ENCODE measurements at places on chromosomes 5 and 9. TPM values are rescaled to one million over a fixed set of nuclear protein-coding genes. Genes with fewer than 3 reads are reported as not detected.

DNA sequence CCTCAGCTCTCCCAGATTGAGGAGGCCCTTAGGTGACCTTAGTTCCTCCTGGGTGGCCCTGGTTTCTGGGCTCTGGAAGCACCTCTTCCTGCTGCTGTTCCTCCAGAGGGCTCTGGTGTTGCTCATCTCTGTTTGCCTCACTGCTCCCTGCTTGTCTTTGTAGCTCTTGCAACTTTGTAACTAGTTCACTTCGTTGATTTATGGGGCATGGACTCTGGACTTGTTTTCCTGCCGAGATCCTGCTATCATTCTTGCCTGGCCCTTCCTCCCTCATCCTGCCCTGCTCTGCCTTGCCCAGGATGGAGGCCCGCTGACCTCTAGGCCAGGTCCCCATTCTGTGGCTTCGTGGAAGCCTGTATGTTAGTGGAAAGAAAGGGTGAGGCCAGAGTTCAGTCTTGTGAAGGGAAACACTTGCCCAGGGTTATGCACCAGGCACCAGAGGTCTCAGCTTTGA is 169.3 kb downstream of the MACROH2A1 start:
- DNase-seq = no peak

DNA sequence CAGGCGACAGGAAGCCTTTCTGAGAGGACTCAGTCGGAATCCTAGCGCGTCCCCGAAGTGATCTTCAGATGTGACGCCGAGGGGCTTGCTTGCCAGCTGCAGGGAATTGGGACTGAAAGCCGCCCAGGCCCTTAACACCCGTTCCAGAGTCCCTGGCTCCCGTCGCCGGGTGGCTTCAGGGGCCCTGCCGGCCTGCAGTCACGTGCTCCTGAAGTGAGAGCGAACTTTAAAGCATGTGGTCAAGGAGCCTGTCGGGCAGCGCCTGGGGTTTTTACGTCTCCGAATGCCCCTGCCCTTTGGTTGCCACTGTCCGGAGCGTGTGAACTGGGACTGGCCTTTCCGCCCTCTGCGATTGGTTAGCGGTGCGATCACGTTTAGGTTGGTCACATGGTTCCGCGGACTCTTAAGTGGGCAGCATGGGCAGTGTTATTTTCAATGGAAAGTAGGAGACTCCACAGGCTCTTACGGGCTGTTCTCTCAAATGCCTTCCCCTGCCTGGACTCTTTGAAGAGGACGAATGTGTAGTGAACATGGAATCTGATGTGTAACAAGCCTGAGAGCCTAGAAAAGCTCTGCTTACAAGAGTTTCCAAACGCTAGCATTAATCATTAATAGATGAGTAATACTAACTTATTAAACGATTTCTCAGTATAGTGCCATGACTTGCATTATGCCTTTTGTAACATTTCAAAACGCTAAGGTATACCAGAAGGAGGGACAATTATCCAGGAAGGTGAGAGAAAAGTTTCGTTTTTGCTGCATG is 1.9 kb downstream of the VLDLR start:
- DNase-seq = peak; percentile 38

- DNase-seq = no peak
Observed at GRCh38 chr9:93061260-93061751, 2.8 kb downstream of the SUSD3 start.

GRCh38 chr5:150044329-150044681 is 42.0 kb downstream of the CSF1R start:
- no peak for DNase-seq

GRCh38 chr9:23543419-23543818 is 282.6 kb downstream of the ELAVL2 start:
- no peak for DNase-seq

DNA sequence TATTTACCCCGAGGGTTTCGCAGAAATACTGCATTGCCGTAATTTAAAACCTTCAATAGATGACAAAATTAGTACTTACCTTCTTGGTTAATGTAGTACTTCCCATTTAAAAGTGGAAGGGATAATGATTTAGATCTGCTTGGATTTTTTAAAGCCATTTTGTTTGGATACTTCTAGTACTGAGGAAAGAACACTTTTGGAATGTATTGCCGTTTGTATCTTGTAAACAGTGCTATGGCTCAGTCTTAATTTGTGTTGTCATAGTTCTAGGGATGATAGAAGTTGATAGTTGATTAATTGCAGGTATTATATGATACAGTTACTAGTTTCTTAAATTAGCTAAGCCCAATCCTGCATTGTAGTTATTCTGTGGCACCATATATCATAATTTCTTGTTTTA is 33.1 kb downstream of the TNPO1 start:
- DNase-seq = no peak

GRCh38 chr9:124558777-124559470 is 51.7 kb upstream of the NR5A1 start:
- DNase-seq = no peak

GRCh38 chr5:80238778-80239679 is 16.8 kb downstream of the SERINC5 start:
- DNase-seq = peak; percentile 69

GRCh38 chr5:74935752-74936091 is 69.5 kb upstream of the FAM169A start:
- no peak for DNase-seq

DNA sequence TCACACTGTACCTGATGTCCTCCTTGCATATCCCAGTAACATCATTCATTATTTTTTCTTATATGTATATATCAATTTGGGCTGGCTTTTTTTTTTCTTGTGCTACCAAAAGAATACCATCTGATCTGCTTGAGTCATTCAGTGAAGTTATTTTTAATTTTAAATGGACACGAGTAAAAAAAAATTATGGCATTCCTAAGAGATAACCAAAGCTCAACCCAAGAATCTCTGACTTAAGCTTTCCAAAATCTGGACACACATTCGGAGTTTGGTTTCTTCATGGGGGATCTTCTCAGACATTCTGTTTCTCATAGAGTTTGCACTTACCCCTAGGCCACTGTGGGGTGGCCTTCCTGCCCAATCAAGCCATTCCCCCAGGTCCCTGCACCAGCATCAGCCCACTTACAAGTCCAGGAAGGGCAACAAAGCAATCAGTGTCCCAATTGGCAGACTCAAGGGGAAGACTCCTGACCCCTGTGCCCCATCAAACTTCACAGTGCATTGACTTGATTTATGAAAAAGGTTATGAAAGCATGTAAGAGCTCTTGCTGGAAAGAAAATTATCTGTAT is 49.2 kb upstream of the SPDL1 start:
- no peak for DNase-seq

DNA sequence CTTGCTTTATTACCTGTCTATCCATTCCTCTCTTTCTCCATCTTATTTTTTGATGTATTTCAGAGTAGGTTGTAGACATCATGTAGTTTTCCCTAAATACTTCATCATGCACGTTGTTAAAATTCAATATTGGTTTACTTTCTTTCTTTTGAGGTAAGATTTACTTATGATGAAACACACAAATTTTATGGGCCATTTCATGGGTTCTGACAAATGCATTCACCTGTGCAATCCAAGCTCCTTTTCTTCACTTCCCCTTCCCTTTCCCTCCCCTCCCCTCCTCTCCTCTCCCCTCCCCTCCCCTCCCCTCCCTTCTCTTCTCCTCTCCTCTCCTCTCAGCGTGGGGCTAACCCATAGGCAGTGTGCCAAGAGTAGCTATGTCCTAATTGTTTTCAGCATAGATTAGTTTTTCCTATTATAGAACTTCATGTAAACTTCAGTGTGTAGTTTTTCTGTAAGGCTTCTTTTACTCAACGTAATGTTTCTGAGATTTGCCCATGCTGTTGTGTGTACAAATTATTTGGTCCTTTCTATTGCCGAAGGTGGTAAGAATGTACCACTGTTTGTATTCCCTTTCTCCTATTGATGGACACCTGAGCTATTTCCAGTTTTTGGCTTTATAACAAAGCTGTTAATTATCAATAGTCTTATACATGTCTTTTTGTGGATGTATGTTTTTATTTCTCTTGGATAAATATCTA is 92.9 kb upstream of the CLINT1 start:
- DNase-seq = no peak

- no peak for DNase-seq
Observed at GRCh38 chr5:120913396-120913795, 449.3 kb downstream of the PRR16 start.

DNA sequence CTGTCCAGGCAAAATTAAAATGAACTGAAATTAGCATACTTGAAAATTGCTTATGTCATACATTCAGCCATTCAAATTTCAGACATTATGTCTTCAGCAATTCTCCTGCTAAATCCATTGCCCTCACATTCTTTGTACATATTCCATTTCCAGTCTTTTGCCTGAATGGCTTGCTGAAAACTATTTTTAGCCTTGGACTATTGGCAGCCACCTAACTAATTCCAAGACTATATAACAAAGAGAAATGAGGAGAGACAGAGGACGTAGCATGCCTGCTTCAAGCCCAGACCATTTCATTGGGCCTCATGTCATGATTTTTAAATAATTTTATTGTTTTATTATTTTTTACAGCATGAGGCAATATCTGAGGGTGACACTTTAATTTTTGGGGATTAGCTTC is 100.3 kb downstream of the MRPS30 start:
- no peak for DNase-seq

- peak; percentile 52 for DNase-seq
Observed at GRCh38 chr5:99109894-99110293, 181.1 kb upstream of the CHD1 start.

GRCh38 chr5:10401498-10401897 is 40.2 kb upstream of the ROPN1L start:
- DNase-seq = no peak

GRCh38 chr5:13427827-13428557 is 516.5 kb downstream of the DNAH5 start:
- no peak for DNase-seq

DNA sequence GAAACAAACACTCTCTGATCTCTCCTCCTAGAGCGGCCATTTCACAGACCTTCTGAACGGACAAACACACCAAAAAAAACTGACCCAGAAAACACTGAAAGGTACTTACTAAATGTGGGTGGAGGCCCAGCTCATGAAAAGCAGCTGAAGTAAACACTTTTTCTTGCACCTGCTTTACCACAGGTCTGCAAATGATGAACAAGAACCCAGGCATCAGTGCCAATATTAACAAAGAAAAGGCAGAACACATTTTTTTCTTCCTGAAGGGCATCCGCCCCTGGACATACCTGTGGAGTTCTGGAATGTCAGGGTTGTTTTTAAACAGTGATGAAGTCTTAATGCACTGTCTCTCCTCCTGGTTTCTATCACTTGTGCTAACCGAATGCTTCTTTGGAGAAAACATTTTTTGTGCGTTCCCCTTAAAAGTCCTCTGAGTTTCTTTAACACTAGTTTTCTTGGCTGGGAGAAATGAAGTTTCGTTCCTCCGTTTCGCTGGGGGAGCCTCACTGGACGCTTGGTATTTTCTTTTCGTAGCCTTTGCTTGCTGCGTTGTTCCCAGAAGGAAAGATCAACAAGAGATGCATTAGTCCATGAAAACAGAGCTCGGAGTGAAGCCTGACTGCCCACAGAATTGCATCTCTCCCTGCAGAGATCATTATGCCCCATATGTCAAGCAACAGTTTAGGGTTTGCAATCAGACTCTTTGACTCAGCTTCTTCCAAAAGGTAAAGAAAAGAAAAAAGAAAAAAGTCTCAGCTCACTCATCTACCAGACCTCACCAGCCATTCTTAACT is 7.4 kb downstream of the DDX31 start:
- no peak for DNase-seq

DNA sequence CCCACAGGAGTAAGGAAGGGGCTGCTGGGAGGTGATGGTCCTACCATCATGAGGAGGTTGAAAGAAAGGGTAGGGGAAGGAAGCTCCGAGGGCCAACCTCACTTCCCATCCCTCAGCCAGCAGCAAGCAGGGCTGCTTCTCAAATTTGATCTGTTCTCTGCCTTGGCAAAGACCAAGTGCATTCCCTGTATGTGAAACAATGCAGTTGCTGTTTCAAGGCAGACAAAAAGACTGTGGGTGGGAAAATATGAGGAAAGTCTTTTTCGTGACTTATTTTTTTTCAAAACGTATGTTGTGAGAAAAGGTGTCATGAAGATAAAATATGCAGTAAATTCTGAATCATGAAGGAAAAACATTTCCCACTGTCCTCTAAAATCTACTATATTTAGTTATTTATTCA is 165.9 kb downstream of the ARSB start:
- no peak for DNase-seq

DNA sequence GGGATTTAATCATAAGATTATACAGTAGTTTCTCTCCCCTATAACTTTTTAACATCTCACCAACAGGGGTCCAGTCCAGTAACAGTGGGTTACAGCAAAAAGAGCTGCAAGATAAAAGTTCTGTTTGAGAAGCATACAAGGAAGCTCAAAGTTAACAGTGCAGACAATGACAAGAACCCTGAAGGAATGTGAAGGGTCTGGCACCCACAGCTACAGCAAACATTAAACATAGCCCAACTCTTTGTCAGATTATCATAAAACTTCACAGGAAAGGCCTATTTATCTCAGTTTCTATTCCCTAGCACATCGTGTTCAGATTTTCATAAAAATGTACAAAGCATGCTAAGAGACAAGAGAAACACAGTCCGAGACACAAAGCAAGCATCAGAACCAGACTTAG is 309.4 kb downstream of the DIRAS2 start:
- no peak for DNase-seq

DNA sequence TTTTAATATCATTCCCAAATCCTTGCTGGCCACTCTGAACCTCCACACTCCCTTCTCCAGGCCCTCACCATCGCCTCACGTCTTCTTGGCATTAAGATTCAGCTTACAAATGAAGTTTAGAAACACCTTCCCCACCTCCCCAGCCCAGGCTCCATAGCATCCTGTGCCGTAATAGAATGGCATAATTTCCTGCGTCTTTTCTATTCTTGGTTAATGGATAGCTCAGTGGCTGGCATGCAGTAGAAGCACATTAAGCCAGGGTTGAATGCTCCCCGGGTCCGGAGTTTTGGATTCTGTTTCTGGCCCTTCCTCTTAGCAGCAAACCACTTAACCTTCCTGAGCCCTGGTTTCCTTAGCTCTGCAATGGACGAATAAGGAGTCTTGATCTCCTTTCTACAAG is 13.8 kb downstream of the WWC1 start:
- DNase-seq = no peak

GRCh38 chr5:84275609-84276008 is 109.1 kb downstream of the EDIL3 start:
- DNase-seq = no peak

Gene ACSL6
- total RNA-seq = 27.9 TPM

Gene OLFM1
- total RNA-seq = 52.5 TPM

Gene EQTN
- total RNA-seq = 1.9 TPM

Gene ZNF300
- total RNA-seq = 23.2 TPM

Gene PCDHGA1
- total RNA-seq = 3.0 TPM

Gene SLC1A1
- total RNA-seq = 22.3 TPM

Gene GPRIN1
- 14.7 TPM for total RNA-seq

Gene ANKRD33B
- 4.1 TPM for total RNA-seq

Gene NTMT1
- 26.0 TPM for total RNA-seq

Gene F12
- 1.9 TPM for total RNA-seq

Gene SPINK5
- 0.10 TPM for total RNA-seq

Gene SCGB3A2
- not detected for total RNA-seq

Gene SUSD1
- total RNA-seq = 39.0 TPM

Gene PHYHD1
- 7.8 TPM for total RNA-seq

Gene GMCL2
- not detected for total RNA-seq
